ENCODE measurements at places on chromosomes 6 and 20.

GRCh38 chr6:106750142-106750918, 121.0 kb downstream of the QRSL1 start:
- DNase-seq, result no peak

DNA sequence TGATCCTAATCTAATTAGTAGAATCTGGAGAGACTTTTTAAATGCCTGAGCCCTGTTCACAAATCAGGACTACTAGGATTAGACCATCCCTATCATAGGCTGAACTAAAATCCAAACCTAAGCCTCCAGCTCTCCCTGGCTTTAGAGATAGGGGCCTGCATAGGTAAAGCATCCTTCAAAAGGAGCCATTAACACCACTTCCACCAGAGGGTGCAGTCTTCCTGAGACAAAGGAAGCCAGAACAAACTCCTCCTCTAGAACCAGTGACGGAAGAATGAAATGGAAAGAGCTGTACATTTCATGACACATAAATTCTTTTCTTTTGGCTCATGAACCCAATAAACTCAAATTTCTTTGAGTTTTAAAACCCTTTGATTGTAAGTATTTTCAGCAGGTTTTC, 291.2 kb upstream of the ADGRB3 start:
- peak; percentile 0 for DNase-seq

DNA sequence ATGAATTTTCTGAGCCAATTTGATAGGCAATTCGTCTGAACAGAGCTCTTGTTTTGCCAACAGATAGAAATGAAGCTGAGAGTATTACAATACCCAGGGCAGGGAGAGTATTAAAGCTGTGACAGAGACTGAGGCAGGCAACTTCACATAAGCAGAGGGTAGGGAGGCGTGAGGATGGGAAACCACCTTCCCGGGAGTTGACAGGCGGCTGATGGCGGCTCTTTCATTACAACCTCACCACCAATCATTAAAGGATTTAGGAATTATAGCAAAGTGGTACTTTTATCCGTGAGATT, 73.3 kb downstream of the CD83 start:
- DNase-seq, result no peak

- DNase-seq, result peak; percentile 91
Observed at GRCh38 chr6:159981403-159982245, 12.7 kb downstream of the IGF2R start.

GRCh38 chr6:34897130-34897529, 8.1 kb downstream of the ANKS1A start:
- DNase-seq, result no peak

DNA sequence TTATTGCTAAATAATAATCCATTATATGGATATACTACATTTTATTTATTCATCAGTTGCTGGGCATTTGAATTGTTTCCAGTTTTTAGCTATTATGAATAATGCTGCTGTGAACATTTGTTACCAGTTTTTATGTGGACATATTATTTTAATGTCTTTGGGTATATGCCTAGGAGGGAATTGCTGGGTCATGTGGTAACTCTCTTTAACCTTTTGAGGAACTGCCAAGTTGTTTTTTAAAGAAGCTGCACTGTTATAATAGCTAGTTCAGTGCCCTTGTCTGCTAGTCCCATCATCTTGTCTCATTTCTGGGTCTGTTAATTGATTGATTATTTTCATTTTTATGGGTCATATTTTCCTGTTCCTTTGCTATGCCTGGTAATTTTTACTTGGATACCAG, 56.3 kb downstream of the FOXO3 start:
- no peak for DNase-seq

DNA sequence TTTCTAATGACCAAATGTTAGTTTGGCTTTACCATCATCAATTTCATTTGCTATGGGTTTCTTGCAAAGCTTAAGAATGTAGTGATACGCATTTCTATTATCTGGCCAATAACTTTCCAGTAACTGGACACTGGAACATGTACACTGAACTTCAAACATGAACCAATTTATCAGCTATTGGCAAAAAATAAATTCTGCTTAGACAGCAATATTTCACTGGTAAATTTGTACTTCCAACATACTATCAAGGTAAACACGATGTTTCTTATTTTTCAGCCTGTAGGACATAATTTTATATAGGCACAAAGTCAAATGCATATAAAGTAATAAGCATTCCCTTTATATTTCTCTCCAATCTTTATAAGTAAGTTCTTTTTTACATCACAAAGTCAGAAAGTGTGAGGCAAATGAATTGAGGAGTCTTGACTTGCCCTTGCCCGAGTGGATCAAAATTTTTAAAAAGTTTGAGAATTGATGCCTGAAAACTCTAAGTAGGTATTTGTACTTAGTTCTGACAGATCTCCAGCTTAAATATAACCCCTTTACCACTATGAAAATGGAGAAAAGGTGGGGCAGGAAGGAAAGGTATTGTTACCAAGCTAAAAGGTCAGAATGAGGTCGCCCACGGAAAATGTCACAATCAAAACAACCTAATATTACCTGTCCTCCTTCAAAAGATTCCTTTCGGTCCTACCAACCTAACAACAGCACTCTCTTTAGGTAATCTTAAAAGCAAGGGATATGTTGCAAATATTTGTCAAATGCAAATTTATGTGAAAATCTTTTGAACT, 41.3 kb downstream of the STK38 start:
- no peak for DNase-seq

GRCh38 chr20:23970049-23970448, 18.5 kb downstream of the GGTLC1 start:
- DNase-seq, result no peak

- no peak for DNase-seq
Observed at GRCh38 chr6:36280467-36280866, 10.6 kb downstream of the PNPLA1 start.

GRCh38 chr6:38261626-38262025, 378.1 kb downstream of the BTBD9 start:
- DNase-seq, result peak; percentile 22

DNA sequence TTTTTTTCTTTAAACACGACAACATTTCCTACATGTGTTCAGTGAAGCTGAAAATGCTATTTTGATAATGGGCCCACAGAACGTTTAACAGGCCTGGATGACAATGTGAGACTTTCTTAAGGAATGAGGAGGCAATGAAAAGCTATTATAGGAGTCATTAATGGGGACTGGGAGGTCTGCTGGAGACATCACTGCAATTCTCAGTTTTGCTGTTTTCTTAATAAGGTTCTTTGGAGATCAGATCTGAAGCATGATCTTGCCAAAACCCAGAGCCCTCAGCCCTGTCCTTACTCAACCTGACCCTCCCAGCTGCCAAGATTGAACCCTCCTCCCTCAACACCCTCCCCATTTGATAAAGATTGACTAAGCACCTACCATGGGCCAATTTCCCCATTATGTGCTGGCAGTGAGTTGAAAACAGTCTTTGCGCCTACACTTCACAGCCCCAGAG, 353.1 kb downstream of the MAFB start:
- no peak for DNase-seq

DNA sequence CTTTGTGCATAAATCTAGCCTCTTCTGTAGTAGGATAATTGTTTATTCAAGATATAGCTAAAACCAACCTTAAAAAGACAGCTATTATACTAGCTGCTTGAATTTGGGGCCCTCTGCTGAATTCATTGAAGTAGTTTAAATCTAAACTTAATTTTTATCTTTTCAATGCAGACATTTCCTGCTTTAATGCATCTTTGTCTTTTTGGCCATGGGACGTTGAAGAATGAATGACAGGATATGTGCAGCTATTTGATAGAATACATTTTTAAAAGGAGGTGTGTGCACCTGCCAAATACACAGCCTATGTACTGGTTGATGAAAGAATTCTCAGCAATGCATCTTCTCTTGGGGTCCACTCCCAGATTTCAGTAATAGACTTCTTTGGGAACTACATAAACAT, 524.9 kb downstream of the PHF3 start:
- no peak for DNase-seq

DNA sequence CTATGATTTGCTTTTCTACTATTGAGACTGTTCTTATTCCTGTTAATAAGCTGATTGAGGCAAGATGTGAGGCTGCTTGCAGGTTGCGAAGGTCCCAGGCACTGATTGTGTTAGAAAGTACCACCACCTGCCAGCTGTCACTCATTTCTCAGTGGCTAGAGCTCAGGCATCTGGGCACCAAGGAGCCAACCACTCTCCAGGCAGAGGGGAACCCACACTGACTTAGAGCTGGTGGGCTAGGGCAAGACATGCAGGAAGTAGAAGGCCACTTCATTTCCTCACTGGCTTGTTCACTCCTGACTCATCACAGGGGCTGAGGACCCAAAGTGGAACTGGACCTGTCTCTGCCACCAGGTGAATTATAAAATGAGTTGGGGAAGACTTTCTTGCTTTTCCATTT, 7.8 kb upstream of the DLL1 start:
- peak; percentile 42 for DNase-seq

DNA sequence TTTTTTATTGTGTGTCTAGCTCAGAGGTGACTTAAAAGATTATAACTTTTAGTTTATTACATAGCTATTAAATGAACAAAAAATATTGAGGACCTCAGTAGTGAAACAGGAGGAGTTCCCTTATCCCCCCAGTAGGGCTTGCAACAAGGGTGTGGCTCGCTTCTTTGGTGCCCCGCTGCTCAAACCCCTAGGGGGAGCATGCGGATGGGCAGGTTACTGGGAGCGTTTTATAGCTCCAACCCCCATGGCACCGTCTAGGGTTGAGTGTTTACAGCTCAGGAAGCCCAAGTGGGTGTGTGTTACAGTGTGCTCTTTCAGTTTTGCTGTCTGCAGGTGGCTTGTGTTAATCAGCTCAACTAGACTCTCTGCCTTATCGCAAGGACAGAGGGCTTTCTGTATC, 1513.7 kb downstream of the GRIK2 start:
- DNase-seq, result no peak

DNA sequence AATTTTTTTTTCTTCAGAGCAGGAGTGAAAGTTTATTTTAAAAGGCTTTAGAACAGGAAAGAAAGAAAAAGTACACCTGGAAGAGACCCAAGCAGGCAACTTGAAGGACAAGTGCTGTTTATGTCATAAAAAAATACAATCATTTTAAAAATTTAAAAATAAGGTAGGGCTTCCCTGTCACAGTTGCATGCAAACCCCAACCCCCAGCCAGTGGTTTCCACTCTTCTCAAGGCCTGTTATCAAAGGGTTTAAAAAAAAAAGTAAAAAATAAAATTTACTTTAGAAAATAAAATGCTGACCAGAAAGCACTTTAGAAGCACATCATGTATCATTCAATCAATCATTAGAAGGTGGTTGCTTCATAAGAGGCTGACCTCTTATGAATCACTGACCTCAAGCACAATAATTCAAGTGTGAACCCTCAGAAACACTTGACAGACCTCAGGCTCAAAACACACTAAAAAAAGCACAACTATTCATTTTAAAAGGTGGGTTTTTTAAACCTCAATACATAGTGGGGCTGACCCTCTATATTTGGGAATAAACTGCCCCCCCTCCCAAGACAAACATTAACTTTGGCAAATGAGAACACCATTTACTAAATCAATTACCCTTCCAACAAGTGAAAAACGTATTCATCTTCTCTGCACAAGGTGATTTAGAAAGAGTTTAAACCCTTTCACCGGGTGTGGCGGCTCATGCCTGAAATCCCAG, 15.6 kb downstream of the ILRUN start:
- DNase-seq, result no peak

DNA sequence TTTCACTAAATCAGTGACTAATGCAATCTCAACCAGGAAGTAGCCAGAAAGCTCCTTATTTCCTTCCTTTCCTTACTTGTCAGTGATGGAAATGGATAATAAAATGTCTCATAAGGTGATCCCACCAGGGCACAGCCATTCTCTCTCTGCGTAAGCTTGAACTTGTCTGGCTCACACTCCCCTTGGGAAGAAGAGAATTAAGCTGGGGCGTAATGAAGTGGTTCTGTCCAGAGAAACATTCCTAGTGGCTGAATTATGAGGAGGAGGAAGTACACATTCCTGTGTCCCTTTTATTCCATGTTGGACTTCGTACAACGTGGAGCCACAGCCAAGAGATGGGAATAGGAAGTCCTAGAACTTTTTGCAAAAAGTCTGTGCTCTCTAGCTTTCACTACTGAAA, 93.7 kb downstream of the MTHFD1L start:
- peak; percentile 60 for DNase-seq

GRCh38 chr20:49612127-49612738, 44.3 kb upstream of the PTGIS start:
- DNase-seq, result no peak

DNA sequence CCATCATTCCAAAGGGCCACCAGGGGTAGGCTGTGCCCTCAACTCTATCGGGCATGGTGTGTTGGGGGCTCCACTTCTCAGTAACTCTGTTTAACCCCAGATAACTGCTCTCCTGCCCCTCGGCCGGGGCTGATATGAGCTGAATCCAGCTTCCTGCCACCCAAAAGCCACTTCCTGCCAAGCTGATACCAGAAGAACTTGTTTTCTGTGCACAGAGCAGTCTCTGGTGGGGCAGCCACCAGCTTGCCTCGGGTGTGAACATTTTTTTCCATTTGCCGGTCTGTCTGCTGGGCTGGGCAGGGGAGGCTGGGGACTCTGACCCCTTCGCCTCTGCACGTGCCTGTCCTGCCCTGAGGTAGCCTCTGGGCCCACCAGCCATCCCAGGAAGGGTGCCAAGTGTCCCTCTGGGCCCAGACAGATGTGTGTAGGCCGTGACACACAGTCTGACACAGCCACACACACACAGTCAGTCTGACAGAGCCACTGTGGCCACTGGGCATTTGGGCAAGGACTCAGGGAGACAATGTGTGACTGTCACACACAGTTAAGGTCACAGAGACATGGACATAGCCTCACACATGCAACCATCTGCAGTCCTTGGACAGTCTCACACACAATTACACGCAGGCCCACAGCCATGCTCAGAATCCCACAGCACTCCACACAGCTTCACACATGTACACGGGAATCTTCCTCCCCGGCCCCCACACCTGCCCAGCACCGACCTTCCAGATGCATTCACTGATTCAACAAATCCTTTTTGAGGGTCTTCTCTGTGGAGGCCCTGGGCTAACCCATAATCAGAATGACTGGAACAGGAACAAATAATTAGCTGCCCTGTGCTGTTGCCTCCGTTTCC, 45.1 kb downstream of the NOL4L start:
- no peak for DNase-seq

GRCh38 chr6:159951772-159952171, 17.1 kb upstream of the IGF2R start:
- no peak for DNase-seq

DNA sequence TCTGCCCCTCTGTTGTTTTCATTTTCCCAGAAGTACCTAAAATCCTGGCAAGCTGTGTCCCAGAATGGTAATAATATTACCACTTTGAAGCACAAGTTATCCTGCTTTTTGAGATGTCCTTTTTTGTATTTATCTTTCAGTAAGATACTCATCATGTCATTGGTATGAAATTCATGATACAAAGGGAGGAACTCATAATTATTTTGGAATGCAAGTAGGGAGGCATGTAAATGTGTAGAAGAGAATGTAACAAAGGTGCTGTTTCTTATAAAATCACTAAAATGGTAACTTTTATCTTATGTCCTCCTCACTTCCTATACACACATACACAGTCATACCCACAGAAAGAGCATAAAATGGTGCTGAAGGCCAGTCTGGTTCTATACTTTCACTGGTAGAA, 109.9 kb downstream of the CD2AP start:
- no peak for DNase-seq
